ENCODE measurements at places on chromosomes 2 and 18.

DNA sequence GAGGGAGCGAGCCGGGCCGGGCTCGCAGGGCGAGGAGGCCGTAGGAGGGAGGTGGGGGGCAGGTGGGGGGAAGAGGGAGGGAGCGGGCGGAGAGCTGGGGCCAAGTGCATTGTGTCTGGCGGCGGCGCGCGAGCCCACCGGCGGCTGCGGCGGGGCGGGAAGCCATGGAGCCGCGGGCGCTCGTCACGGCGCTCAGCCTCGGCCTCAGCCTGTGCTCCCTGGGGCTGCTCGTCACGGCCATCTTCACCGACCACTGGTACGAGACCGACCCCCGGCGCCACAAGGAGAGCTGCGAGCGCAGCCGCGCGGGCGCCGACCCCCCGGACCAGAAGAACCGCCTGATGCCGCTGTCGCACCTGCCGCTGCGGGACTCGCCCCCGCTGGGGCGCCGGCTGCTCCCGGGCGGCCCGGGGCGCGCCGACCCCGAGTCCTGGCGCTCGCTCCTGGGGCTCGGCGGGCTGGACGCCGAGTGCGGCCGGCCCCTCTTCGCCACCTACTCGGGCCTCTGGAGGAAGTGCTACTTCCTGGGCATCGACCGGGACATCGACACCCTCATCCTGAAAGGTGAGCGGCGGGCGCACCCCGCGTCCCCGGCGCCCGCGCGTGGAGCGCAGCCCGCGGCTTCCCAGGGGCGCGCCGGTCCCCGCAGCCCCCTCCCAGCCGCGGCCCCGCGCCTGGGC is at the start of gene TMEM178A:
TSS of gene TMEM178A (plus strand) at position 107 of the 680 bp plus-strand sequence. CDS start at position 165, 58 bp downstream.
- no peak for DNase-seq

- DNase-seq = no peak
These were observed 5.0 kb downstream of the RAB6C start for GRCh38 chr2:129984426-129984825.

DNA sequence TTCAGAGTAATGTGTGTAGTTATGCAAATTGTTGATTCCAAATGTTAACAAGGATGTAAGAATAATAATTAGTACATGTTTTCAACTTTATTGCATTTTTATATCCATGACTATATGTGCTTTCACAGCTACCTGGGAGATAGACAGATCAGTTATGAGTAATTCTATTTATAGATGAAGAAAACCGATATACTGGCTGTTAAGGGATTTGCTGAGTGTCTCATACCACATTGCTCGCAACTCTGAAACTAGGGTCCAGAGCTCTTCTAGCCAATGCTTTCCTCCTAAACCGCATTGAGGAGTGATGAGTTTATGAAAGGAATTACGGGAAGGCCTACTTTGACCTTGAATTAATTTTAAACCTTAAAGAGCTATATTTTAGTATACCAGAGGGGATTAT is 202.3 kb downstream of the MYO3B start:
- DNase-seq = no peak

DNA sequence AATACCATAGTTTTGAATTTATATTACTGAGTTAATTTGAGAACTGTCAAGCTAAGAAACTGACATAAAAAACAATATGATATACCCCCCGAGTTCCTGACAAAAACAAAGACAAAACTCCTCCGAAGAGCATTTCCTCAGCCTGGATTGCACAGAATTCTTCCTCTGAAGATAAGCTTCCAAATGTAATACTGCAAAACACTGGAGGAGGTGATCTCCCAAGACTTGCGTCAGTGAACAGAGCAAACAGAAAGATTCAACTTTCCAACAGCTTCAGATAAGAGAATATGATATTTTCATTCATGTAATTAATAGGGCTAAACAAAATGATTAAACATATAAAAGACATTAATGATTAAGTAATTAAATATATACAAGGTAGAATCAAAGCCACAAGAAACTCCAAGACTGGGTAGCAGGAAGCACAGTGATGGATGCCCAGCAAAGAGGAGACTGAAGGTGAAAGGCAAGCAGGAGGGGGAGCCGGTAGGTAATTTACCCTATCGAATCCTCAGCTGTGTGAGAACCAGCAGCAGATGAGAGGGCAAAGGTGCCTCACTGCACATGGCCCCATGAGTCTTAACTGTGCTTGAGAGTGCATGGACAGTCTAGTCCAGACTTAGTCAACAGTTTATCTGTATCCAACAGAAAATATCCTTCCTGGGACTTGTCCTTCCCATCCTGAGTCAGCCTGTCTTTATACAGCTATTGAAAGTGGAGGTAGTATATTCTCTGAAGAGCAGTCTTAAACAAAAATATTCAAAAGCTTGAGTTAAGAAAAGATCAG is 18.3 kb upstream of the SERPINB3 start:
- DNase-seq = no peak

DNA sequence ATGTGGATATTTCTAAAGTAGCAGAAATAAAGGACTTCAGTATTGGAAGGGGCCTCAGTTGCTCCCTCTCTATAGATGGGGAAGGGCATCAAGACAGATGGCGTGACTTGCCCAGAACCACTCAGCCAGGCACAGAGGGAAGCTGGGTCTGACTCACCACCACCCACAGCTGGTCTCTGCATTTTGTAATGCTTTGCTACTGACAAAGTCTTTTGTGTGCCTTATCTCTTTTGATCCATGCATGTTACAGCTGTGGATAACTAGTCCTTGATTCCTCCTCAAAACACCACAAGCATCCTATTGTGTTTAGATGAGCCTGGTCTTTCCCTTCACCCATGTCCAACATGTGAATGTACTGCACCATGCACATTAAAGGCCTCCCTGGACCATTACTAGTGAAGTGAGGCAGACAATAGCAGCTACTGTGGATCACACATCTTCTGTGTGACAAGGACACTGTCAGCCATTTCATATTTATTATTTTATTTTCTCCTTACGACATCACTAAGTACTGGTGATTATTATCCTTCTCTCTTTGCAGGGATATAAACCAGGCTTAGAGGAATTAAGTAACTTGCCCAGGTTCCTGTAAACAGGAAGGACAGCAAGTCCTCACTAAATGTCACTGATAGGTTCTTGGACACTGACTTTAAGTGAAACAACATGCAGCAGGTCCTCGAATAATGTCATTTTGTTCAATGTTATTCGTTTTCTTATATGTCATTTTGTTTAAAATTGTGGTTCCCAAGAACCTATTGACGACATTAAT is 29.6 kb upstream of the IL37 start:
- no peak for DNase-seq

GRCh38 chr2:235098269-235098668 is 146.5 kb downstream of the SH3BP4 start:
- no peak for DNase-seq

GRCh38 chr2:241302759-241303651 is 12.5 kb downstream of the HDLBP start:
- no peak for DNase-seq

DNA sequence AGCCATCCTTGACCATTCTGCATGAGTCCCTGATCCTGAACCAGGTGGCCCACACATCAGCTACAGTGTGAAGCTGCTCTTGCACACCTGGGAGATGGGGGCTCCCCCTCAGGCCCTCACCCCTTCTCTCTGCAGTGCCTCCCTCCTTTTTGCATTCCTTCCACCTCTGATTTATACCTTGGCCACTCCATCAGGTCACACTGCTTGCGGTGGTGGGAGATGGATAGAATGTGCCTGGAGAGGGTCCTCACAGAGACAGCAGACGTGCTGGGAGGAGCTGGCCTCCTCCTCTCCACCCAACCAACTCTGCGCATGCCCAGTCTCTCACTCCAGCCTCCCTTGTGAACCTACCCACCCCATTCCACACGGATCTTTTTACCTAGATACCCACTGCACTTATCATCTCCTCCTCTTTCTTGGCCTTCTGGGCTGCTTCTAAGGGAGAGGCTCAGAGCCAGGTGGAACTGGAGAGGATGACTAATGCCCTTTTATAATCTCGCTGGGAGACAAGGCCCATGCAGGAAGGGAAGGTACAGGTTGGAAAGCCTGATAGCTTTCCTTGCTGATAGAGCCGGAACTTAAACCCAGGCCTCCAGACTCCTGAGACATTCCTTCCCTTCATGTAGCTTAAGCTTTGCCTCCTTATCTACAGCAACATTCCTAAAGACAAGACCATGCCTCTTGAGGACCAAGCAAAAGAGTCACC is 205.1 kb downstream of the ZBTB7C start:
- no peak for DNase-seq

DNA sequence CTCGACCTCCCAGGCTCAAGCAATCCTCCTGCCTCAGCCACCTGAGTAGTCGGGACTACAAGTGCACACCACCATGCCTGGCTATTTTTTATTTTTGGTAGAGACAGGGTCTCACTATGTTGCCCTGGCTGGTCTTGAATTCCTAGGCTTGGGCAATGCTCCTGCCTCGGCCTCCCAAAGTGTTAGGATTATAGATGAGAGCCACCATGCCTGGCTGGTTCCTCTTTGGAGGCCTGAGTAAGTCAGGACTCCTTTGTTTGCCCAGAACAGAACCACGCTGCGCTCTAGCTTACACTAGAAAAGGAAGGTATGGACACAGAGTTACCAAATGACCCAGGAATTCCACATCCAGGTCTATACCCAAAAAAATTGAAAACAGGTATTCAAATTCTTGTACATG is 135.9 kb upstream of the SLC1A4 start:
- no peak for DNase-seq

DNA sequence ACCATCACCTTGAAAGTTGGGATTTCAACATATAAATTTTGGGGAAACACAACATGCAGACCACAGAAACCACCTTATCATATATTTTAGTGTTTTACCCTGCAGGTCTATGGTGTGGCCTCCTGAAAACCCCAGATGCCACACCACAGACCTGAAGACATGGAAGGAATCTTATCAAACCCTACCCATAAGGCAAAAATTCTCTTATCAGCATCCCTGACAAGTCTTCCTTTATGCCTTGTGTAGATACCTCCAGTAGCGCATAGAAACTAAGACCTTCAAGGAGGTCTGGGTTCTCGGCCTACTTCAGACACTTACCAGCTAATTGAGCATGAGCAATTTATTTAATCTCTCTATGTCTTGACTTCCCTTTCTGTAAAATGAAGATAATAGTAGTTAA is 59.1 kb upstream of the SLC14A2 start:
- DNase-seq = no peak

DNA sequence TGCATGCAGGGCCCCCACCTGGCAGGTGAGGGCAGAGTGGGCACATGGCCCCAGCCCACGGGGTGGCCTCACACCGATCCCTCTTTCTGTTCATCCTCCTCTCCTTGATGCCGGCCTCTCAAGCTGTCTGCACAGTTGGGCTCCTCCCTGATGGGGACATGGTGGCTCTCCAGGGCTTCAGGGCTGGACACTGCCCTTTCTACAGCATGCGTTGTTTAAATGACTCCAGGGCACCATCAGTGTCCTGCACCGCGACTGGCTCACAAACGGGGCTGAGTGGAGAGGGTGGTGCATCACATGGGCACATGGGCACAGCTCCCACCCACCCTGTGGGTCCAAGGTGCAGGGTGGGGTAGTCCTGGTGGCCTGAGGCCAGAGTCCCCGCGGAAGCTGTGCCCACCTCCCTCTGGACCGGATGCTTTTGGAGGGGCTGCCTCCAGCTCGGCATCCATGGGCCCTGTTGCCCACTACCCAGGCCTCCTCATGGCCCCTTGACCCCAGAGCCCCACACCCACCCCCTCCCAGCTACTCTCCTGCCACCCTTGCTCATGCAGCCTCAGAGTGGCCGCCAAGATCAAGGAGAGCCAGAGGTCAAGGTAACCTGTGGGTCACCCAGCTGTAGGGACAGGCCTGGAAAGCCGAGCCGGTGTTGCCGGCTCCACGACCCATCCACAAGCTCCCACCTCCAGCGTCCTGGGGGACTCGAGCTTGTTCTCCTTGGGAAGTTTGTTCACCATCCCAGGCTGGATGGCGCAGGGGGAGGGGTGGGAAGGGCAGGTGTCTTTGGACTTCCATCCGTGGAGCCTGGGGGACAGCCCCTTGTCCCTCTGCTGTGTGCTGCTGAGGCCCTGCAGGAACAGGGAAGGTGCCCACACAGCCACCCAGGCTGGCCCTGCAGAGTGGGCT is 12.3 kb upstream of the SNED1 start:
- DNase-seq = no peak

DNA sequence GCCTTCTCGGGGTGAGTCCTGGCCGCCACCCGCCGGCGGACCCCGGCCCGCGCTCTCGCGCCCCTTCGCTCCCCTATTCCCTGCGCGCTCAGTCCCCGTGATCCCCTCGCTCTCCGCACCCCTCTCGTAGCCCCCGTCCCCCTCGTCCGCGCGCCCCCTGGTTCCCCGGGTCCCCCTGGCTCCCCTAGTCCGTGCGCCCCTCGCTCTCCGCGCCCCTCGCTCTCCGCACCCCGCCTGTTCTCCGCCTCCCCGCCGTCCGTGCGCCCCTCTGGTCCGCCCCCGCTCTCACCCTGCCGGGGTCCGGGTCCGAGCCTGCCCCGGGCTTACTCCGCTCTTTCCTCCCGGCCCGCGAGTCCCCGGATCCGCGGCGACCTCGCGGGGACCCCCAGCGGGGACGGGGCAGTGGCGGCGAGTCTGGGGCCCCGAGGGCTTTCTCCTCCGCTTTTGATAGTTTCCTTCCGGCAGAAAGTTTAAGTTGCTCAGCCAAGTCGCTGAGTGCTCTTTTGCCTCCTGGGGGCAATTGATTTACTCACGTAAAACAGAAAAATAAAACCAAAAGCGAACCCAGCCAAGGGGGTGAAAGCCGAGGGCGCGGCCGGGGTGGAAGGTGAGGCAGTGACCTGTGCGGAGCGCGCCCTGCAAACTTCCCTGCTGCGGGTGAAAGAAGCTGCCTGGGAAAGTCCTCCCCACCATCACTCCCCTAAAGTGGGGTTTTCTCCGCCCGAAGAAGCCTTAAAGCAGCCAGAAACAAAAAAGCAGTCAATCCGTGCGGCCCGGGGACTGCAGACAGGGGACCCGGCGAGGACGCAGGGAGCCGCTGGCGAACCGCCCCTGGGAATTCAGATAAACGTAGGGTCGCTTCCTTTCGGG is 568 bp downstream of the RAB31 start:
- DNase-seq = no peak

DNA sequence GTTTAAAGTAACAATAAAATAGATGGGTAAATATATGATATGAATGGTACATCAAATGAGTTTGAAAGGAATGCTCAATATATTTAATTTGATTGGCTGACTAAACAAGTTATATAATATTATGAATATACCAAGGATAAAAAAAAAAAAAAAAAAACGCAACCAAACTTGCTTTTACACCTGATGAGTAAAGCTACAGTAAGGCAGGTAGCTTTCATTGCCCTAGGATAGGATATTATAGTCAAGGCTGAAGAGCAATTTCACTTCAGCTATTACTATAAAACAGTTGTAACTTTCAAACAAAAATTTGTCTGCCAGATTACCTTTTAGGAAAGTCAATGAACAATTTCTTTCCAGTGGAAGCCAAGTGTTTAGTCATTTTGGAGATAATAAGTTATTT is 56.8 kb upstream of the PEX13 start:
- DNase-seq = no peak

- no peak for DNase-seq
These were observed 476.4 kb upstream of the ZEB2 start for GRCh38 chr2:144996225-144996795.

Measured in T-helper 17 cell (primary cell).